ENCODE measurements at places on chromosomes 11 and 22.

DNA sequence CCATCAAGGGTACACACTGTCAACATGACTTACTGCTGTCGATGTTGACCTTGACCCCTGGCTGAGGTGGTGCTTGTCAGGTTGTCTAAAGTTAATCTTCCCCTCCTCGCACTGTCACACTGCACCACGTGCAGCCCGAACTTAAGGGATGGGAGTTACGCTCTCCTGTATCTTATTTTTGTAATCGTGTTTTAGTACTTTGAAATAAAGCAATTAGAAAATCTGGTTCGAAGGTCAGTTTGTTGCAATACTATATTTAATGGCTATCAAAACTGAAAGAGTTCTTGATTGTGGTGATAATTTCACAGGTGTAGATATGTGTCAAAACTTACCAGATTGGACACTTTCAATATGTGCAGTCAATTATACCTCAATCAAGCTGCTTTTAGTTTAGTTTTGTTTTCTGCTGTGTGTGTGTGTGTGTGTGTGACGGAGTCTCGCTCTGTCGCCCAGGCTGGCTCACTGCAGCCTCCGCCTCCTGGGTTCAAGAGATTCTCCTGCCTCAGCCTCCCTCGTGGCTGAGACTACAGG is 10.7 kb upstream of the ST14 start:
- no peak for DNase-seq
- no peaks in the 10 kb centered on the region for H3K27me3 ChIP-seq
- no peak overlapping the region for H3K27ac ChIP-seq
- no peak overlapping the region for H3K4me3 ChIP-seq

- H3K27me3 ChIP-seq: no peaks in the 10 kb centered on the region
- H3K4me3 ChIP-seq: peak within 1 kb of the TSS; percentile 97
- peak; percentile 69 for DNase-seq
These were observed at the start of gene MTMR2 for GRCh38 chr11:95923728-95924413. Gene MTMR2, minus strand, starts transcription at chr11:95924107. Its CDS starts 153 bp downstream, at chr11:95923954.

GRCh38 chr11:43736502-43737200 is 56.1 kb downstream of the HSD17B12 start:
- H3K27me3 ChIP-seq: no peaks in the 10 kb centered on the region
- H3K4me3 ChIP-seq: no peak overlapping the region
- H3K4me1 ChIP-seq: peaks cover 21% of the 10 kb centered on the region

- H3K27me3 ChIP-seq: peaks cover 25% of the 10 kb centered on the region
- H3K4me3 ChIP-seq: peak overlapping the region; percentile 66
- no peaks in the 10 kb centered on the region for H3K36me3 ChIP-seq
- H3K4me1 ChIP-seq: peaks cover 3% of the 10 kb centered on the region
- no peak overlapping the region for H3K27ac ChIP-seq
These were observed 525 bp downstream of the BIK start for GRCh38 chr22:43110927-43111623.
